ENCODE measurements at places on chromosomes 3 and 15.

DNA sequence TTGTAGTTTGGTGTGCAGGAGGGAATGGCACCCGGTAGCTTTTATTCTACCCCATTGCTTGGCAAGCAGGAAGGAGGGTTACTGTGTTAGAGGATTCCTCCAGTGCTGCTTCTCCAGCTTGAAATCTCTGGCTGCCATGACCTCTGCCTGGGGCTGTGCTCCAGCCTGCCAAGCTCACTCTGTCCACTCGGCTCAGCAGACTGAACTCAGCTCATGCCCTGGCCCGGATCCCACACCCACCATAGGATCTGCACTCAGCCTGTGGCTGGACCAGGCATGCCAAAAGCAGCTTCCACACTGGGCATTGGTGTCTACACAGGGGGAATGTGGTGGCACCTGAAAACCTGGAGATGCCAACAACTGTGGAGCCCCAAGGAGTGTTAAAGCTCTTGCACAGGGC is 26.3 kb downstream of the CLDN16 start:
- no peak for DNase-seq

- DNase-seq = no peak
Observed at GRCh38 chr3:30711151-30711550, 104.8 kb downstream of the TGFBR2 start.

- no peak for DNase-seq
Observed at GRCh38 chr3:58175187-58175436, 35.7 kb downstream of the DNASE1L3 start.

DNA sequence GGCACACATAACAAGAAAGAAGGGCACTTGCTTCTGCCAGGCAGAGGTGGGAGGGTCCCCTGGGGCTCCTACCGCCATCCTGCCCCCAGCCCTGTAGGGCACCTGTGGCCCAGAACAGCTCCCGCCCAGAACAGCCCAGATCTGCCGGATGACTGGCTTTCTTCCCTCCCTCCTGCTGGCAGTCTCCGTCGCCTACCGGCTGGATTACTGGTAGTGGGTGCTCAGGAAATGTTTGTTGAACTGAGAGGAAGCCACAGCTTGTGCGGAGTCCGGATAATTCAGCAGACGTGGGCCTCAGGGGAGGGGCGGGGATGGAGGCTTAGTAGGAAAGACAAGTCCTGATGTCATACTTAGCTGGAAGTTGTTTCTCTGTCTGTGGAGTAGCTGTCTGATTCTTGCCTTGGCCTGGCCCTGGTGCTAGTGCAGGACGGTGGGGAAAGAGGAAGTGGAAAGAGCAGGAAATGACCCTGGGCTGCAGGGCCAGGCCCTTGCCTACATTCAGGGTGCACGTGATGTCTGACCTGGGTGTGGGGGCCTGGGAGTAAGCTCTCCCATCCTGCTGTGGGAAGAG is 6.7 kb downstream of the CCDC9B start:
- no peak for DNase-seq

DNA sequence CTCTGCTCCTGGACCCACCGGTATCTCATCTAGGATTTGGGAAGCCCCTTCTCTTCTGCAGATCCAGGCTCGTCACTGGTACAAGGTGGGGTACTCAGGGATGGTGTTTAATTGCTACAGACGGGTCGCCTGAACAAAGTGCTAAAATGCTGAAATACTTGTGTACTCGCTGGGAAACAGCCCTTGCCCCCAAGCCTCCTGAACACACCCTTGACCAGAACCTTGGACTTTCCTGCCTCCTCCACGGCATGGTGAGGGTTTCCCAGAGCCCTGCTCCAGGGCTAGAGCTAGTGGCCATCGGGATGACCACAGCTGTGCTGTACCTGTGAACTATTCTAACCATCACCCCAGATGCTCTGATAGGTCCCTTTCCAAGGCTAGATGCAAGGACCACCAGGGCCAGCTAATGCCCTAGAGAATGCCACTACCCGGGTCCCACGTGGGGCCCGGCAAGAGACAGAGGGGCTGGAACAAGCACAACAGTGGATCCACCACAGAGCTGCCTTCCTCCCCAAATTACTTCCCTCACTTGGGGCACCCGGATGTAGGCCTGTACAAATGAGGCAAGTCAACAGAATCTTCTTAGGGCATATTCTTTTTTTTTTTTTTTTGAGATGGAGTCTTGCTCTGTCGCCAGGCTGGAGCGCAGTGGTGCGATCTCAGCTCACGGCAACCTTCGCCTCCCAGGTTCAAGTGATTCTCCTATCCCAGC is 267.3 kb downstream of the FOXP1 start:
- DNase-seq = no peak

DNA sequence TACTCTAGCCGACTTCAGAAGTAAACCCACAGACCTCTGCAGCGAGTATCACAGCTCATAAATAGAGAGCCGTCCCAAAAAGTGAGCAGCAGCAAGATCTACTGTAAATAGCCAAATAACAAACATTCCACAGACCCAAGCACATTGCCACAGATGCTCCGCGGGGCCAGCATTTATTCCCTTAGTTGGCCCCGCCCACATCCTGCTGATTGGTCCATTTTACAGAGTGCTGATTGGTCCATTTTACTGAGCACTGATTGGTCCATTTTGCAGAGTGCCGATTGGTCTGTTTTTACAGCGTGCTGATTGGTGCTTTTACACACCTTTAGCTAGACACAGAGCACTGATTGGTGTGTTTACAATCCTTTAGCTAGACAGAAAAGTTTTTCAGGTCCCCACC is 17.3 kb upstream of the GABRB3 start:
- DNase-seq = no peak

DNA sequence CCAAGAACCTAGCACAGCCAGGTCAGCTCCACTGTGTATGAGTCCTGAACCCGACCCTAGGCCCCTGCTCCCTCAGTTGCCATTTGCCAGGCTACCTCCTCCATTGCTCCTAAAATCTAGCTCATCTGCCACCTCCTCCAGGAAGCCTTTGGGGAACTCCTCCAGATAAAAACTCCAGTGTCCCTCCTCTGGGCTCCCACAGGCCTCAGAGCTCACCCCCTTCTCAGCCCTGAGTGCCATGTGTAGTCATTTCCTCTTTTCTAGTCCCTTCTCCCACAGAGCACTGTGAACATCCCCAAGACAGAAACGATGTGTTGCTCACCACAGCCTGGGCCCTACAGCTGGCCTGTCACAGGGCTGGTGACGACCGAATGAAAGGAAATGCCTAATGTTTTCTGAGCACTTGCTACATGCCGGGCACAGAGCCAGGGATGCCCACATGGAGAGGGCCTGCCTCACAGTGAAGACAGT is 61.0 kb downstream of the IQSEC1 start:
- no peak for DNase-seq

DNA sequence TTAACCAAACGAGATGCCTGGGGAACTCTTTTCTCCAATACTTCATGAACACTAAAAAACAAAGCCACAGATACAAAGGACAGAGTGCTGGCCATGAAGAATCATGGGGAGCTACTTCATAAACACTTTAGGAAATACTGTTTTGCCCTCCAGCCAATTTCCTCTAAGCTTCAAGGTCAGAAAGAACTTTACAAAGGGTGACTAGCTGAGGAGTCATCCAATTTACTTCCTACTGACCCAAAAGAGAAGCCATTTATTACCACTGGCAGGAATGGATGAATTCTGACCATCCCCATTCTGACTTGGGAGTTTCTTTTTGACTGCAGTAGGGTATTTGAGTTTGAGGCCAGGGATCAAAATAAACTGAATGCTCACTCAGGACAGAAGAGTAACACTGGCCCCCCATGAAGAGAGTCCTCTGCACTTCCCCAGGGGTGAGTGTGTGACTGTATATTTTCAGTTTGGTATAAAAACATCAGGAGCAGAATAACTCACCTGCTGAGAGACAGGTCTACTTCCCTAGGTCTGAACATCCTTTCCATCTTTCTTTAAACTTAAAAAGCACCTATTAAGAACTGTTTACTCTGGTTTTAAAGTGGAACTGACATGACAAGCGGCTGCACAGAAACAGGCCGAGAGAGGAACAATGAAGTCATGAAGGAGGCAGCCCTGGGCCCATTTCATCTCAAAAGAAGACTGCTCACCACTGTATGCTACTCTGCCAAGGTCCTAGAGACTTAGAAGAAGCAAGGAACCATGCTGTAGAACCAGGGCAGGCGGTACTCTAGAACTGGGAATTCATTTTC is 203.6 kb downstream of the TNIK start:
- DNase-seq = no peak

DNA sequence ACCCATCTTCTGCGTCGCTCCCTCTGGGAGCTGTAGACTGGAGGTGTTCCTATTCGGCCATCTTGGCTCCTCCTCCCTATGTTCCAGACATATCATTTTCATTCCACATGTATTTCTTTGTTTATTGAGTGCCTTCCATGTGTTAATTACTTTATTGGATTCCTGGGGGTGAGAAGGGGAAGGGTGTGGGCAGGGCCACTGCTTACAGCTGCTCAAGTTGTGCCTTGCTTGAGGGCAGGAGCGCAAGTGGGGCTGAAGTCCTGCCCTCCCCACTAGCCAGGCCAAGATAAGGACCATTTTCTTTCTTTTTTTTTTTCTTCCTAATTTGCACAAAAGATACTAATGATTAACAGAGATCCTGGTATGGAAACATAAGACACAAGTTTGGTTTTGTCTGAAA is 224.8 kb downstream of the LPP start:
- no peak for DNase-seq

DNA sequence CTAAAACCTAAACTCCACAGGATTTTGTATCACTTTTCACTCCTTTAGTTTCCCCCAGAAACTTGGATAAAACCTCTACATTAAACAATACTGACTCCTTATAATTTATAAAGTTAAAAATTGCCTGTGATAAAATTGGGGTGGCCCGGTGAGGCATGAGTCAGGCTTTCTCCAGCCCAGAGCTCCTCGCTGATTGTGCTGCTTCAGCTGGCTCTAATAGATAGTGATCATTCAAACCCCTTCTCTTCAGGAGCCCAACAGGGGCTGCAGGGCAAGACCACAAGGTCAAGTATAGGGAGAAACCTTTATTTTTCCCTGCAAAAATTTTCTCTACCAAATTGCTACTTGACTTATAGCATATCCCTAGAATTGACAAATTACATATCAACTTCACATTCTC is 308.2 kb downstream of the PLCL2 start:
- no peak for DNase-seq

DNA sequence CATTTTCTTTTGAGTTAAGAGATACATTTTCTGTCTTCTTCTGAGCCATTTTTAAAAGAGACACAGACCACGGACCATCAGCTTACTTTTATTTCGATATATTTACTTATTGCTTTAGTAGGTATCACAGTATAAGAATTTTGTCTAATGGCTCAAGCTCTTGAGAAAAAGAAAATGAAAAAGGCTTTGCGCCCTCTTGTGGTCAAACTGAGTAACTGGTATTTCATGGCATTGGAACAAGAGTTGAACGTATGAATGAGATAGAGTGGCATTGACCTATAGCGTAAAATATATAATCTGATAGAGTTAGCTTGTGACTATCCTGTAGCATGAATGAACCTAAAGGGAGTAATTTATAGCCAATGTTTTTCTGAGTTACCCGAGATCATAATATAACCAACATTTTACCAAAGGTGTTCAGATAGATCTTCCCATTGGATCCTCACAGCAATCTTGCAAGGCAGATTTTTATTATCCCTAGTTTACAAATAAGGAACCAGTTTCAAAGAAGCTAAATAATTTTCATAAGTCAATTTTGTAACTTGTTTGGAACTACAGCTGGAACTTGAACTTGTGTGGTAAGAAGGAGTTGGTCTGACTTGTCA is 154.6 kb downstream of the POLR2M start:
- DNase-seq = no peak

DNA sequence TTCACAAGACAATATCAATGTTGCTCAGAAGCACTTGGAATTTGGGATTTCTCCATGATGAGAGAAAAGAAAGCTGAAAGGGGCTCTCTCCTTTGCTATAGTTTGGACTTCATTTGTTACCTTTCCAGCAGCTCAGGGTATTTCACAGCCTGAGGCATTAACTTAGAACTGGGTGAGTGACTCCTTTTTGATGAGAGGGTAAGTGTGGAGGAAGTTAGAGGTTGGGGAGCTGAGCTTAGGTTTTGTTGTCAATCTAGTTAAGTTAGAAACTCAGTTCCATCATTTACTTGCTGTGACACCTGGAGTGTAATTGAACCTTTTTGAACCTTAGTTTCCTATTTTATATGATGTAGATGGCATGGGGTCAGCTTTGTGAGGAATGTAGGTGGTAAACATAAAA is 359.1 kb downstream of the PDCD6IP start:
- no peak for DNase-seq

DNA sequence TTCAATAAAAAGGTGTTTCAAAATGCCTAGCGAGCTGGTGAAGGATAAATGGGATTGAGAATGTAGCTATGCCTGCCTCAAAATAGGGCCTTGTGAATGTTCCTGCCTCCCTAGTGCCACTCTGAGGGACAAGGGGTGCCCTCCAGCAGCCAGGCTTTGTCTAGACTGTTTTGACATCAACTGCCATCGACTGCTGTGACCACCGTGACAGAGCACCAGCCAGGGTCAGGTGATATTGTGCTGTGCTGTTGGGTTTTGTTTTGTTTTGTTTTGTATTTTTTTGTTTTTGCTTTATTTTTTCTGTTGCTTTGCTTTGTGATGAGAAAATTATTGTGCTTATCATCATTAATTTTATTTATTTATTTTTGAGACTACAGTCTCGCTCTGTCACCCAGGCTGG is 144.8 kb downstream of the SMAD6 start:
- no peak for DNase-seq

- no peak for DNase-seq
Observed at GRCh38 chr15:56425976-56426375, 39.0 kb downstream of the MNS1 start.

DNA sequence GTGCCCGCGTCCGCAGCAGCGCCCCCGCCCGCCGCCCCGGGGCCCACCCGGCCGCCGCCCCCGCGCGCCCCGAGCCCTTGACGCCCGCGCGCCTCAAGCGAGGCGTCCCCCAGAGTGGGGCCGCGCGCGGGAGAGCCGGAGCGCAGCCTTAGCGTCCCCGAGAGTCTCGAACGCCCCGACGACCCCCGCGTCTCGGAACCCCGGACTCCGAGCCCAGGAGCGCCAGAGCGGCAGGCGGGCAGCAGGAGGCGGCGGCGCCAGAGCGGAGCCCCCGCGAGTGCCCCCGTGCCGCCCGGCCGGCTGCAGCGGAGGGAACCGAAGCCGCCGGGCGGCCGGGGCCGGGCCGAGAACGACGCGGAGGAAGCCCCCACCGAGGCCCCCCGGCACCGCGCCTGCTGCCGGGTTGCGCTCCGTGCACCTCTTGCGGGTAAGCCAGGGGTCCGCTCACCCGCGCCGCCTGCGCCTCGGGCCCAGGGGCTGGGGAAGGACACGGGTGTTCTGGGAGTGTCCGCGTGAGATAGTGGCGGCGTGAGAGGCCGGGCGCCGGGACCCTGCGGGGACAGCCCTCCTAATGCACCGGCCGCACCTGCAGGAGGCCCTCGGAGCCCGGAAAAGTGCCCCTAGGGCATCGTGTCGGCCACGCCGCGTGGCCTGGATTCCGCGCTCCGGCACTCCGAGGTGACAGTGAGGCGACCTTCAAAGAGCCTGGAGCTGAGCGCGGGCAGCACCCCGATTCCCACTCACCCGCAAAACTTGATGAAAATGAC is 52.0 kb upstream of the ULK4 start:
- no peak for DNase-seq
